Stimulated activated CD8-positive, alpha-beta memory T cell treated with anti-CD3 and anti-CD28 coated beads, Interleukin-7, amount 100 ng/mL, for 1 hour (primary cell): ENCODE measurements at places on chromosomes 6 and 20.

GRCh38 chr20:63653041-63653973 is at the start of gene STMN3:
STMN3 (minus strand) TSS chr20:63653424; CDS start chr20:63653345, 79 bp downstream.
- no peak for DNase-seq

DNA sequence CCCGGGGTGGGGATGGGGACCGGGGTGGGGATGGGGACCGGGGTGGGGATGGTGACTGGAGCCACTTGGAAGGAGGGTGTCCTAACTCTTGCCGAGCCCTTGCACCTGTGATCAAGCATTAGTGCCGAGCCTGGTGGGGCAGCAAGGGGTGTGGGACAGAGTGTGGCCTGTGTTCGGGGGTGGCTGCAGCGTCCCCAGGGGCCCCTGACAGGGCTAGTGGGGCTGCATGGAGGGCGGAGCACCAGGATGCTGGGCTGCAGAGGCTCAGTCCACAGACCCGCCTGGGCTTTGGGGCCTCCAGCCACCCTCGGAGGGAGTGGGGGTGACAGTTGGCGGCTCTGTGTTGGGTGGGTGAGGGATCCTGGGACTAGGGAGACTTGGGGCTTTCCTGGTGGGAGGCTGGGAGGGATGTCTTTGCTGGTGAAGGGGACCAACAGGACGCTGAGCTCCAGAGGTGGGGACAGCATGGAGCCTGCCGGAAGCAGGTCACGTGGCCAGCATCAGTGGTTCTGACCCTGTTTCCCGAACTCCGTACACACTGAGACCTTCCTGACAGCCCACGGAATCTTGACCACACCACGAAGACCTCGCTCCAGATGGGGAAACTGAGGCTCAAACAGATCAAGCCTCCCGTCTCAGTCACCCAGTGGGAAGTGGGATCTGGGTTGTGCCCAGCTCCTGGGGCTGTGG is 4.6 kb downstream of the RBBP8NL start:
- DNase-seq = no peak

- DNase-seq = no peak
Observed at GRCh38 chr6:11196511-11197174, 35.8 kb downstream of the NEDD9 start.

- DNase-seq = no peak
Observed at GRCh38 chr20:39246436-39246835, 284.3 kb downstream of the DHX35 start.

- no peak for DNase-seq
Observed at GRCh38 chr6:168464546-168464945, 23.6 kb downstream of the SMOC2 start.

DNA sequence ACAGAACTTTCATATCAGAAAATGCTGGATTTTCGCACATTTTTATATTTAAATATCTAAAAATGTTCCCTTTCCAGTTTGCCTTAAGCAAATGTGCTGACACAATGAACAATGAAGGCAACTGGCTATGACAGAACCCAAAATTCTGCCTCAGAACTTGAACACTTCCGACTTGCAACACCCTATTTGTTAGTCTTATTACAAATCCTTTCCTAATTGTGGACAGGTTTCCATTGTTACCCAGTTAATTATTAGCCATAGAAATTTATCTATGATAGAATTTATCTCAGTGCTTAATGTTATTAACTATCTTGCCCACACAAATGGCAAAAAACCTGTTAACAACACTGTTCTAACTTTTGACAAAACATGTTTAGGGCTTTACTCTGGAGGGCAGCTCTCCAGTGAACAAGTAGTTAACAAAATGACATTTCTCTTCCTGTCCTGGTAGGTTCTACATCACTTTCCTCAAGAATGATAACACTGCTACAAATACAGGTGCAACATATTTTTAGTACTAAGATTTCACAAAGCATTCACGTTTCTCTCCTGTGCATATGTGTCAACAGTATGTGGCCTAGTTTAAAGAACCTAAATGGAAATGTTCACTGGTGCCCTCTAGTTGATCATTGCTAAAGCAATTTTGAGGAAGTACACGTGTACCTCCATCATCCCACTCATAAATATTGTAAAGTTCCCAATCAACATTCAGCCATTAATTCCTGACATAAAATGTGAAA is 58.4 kb downstream of the HIVEP2 start:
- no peak for DNase-seq

DNA sequence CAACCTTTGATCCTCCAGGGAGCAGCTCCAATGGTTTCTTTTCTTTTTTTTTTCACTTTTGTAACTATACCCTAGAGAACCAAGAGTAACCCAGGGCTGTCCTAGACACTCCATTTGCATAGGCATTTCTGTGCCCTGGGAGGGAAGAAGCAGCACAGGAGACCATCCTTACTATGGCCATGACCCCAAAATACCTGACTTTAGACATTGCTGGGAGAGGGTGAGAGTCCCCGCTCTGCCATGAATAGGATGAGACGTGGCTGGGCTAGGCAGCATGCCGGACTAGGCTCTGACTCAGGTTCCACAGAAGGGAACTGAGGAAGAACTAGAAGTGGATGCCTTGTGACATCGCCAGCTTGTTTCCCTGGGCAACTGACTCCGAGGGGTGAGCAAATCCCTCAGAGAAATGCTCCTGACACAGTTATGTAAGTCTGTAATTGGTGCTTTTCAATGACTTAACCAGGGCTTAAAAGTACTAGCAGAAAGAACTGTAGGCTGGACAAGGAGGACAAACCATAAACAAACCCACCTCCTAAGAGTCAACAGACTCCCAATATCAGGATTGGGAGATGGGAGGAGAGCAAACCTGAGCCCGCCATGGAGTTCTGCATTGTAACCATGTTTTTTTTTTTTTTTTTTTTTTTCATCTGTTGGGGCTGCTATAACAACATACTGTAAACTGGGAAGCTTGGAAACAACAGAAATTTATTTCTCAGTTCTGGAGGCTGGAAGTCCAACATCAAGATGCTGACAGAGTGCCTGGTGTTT is 910 bp upstream of the ADTRP start:
- DNase-seq = no peak

GRCh38 chr20:61725145-61725544 is 340.5 kb downstream of the TAF4 start:
- no peak for DNase-seq

DNA sequence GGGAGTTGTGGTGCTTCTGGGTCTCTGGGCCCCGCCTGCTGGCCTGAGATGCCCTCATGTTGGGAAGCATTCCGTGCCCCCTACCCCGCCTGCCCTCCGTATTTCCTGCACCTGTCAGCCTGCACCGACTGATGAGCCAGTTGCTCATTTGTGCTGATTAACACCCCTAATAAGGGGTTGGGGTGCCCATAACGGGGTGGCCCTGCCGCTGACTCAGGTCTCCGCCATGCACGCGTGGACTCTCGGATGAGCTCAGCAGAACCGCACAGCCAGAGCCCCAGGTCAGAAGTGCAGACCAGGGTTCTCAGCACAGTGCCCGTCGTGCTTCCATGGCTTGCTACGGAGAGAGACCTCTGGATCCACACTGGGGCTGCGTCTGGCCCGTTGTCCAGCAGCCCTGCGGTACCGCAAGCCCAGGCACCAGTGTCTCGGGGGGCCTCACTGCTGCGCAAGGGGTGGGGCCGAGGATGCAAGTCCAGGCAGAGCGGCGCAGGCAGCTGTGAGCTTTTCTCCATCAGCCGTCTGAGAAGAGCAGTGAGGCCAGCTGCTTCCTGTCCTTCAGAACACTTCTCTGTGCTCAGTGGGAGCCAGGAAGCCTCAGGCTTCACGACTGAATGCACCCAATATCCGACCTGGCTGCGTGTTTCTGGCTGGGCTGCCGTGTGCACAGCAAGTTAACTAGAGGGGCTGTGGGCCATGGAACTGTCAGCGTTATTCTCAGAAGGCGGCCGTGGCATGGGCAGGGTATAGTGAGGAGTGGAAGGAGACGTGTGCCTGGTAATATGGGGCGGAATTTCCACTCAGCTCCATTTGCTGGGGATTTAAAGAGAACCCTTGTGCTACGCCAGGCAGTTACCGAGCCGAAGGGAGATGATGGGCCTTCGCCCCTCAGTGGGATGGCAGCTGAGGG is 18.6 kb downstream of the MTG2 start:
- no peak for DNase-seq

DNA sequence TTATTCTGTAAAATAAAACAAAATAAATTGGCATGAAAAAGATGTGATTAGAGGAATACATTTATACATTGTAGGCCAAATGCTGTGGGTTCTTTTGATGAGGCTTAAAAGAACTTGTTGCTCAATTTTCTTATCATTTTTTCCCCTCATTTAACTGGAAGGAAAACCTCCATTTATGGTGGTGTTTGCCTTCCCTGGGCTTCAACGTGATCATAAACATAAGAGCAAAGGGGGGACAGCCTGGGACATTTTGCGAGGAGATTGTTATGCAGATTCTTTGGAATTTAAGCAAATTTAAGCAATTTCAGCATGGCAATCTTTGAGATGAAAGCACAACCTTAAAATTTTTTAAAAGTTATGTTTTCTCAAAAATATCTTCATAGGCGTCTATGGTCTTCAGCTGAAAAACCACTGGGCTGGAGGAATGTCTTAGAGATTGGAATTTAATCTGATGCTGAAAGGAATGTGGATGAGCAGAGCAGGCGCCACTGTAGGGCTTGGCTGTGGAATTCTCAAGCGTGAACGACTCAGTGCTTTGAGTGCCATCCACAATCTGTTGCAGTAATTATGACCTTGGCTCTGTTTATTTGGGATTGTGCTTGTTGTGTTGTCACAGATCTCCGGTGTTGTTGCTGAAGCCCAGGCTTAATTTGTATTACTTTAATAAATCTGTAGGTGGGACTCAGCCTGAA is 149.4 kb upstream of the MLIP start:
- DNase-seq = no peak

GRCh38 chr6:33751771-33752645 is 5.3 kb upstream of the IP6K3 start:
- no peak for DNase-seq

DNA sequence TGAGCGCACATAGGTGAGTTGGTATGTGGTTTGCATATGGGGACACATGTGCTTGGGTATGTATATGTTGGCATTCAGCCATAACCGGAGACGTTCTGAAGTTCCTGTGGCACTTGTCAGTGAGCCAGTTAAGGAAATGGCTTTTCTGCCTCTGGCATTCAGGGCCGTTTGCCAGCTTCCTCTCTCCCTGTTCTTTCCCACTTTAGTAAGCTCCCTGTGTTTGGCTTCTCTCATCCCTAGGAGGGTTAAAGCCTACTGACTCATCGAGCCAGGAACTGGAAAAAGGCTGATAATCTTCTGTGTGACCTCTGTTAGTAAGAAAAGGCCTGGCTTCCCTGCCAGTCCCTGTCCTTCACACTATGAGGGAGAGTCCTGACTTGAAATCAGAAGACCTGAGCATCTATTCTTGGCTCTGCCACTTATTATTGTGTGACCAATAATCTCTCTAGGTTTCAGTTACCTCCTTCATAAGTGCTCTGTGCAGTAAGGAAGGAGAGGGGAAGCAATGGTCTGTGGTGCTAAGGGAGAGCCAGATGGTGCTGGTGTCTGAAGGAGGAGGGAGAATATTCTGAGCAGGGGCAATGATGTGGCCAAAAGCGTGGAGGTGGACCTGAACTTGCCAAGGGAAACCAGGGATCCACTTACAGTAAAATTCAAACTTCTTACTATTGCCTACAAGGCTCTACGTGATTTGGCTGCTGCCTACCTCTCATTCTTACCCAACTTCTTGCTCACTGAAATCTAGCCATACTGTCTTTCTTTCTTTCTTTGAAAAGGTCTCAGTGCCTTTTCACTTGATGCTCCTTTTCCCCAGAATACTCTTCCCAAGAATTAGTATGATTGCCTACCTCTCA is 31.4 kb downstream of the ACSS2 start:
- DNase-seq = no peak

GRCh38 chr20:24823989-24824693 is 124.9 kb upstream of the CST7 start:
- no peak for DNase-seq
